ENCODE measurements at places on chromosomes 6 and 20.

GRCh38 chr20:4195499-4195898 is 180.1 kb upstream of the RNF24 start:
- DNase-seq = no peak

DNA sequence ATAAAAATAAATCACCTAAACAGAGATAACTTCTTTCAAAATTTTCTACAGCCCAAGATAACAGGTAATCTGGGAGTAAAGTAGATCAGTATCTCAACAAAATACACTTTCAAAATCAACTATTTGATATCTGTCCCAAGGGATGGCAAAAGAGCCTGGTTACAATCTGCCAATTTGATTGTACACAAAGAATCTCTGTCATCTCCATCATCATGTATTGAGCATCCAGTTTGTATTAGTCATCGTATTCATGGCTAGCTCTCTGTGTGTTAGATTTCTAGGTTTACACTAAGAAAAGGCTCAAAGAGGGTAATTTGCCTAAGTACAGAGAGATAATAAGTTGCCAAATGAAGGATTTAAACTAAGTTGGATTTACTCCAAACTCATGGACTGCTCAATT is 329.0 kb upstream of the NRSN1 start:
- no peak for DNase-seq

GRCh38 chr6:30231067-30231466 is 17.9 kb upstream of the TRIM26 start:
- DNase-seq = no peak

DNA sequence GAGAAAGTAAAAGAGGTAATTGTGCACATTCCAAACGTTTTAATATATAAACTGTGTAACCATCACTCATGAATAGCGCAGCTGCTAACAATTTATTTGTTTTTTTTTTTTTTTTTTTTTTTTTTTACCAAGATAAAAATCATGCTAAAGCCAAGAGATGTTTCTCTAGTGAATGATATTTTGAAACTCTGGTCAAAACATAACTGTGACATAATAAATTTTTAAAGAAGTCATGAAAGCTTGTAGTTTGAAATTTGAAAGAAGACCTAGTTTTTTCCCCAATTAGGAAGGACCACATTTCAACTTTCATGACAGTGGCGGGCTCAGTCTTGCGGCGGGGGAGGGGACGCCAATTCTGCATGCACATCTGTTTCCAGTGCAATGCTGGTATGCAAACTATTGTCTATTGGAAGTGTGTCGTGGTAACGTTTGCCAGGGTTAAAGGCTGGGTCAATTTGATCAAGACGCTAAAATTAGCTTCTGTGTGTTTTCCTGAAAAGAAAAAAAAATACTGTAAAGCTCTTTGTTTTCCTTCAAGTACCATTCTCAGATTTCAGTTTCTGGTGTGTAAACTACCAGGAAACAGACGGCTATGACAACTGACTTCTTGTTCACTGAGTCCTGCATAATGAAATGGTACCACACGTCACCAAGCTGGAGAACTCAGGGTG is 211.9 kb downstream of the FOXC1 start:
- DNase-seq = no peak

DNA sequence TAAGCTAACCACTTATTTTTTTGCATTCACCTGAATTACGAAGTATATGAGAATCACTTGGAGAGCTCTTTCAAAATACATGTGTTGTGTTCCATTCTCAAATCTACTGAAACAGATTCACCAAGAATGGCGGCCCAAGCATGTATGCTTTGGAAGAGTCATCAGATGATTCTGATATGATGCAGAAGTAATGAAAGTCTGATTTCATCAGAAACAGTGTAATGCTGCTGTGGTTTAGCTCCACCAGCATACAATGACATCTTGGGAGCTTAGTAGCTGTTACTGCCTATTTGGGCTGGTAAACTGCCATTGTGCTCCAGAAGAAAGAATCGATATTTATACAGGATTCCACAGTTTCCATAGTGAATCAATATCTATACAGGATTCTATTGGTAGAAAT is 52.9 kb downstream of the UBR2 start:
- DNase-seq = no peak

GRCh38 chr20:4060064-4060795 is 44.9 kb upstream of the RNF24 start:
- no peak for DNase-seq

DNA sequence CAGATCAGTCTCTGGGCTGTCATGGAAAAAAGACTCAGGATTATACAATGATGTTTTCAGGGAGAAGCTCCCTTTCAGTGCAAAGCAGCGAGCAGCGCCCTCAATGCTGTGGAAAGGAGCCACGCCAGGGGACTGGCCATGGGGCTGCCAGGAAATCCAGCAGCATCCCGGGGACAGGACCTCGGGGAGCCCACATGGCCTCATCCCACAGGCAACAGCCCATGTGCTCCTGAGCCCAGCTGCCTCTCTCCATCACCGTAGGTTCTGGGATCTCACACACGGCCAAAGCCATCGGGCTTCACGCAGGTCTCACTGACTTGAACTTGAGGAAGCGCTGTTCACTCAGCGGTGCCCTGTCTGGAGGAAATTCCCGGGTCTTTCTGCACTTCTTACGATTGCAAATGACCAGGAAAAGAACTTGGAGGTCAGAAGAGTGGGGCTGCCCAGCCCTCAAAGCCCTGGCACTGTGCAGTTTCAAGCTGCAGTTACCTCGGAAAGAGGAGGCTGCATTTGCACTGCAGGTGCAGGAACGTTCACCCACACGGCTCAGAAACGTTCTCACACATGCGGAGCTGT is 125.9 kb upstream of the THBS2 start:
- no peak for DNase-seq

- DNase-seq = no peak
Observed at GRCh38 chr20:25032478-25033264, 25.3 kb downstream of the ACSS1 start.

GRCh38 chr6:1126036-1126435 is 185.9 kb upstream of the FOXQ1 start:
- no peak for DNase-seq

GRCh38 chr6:165732696-165733488 is 69.9 kb upstream of the PDE10A start:
- no peak for DNase-seq

DNA sequence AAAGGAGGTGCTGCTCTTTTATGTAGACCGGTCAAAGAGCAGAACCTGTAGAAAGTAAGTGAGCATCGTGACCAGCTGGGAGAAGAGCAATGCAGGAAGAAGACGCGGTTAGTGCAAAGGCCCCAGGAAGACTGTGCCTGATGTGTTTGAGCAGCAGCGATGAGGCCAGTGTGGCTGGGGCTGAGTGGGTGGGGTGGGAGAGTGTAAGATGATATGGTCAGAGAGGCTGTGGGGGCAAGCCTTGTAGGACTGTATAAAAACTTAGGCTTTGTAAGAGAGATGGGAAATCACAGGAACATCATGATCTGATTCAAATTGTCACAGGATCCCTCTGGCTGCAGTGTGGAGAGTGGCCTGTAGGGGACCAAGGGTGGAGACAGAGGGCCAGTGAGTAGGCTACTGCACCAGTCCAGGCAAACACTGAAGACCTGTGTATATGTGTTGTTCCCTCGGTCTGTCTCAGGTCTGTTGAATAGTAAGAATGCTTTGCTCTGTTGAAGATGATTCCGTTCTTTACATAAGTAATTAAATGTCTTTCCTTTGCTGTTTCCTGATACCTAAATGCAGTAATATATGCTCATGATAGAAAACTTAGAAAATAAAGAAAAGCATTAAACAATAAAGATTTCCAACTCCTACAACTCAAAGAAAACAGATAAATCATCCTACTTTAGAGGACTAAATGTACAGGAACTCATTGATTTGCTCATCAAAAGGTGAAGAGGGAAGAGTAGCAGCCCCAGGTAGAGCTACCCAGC is 23.6 kb upstream of the WFDC2 start:
- no peak for DNase-seq

GRCh38 chr20:40809361-40809760 is 120.3 kb upstream of the MAFB start:
- no peak for DNase-seq

GRCh38 chr20:57244221-57244585 is 22.2 kb downstream of the BMP7 start:
- no peak for DNase-seq

- DNase-seq = no peak
Observed at GRCh38 chr6:37698264-37699137, 818 bp upstream of the MDGA1 start.

GRCh38 chr6:163406366-163406765 is 8.2 kb upstream of the QKI start:
- no peak for DNase-seq

- DNase-seq = no peak
Observed at GRCh38 chr6:96237638-96238347, 222.0 kb downstream of the FUT9 start.

DNA sequence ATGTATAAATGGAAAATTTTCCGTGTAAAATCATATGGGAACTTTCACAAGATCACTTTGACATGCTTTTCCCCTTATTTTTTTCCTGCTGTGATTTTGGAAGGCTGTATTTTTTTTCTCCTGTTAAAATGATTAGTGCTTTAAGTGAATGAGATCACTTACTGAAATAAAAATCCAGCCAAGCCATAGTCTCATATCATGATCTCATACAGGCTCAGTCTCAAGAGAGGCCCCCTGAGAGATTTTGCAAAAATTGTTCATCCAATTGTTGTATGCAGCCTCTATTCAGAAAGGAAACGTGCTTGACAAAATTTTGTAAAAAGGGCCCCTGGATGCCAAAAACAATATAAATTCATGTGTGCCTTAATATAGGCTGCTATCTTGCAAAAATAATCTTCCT is 528.2 kb downstream of the HDGFL1 start:
- DNase-seq = no peak

DNA sequence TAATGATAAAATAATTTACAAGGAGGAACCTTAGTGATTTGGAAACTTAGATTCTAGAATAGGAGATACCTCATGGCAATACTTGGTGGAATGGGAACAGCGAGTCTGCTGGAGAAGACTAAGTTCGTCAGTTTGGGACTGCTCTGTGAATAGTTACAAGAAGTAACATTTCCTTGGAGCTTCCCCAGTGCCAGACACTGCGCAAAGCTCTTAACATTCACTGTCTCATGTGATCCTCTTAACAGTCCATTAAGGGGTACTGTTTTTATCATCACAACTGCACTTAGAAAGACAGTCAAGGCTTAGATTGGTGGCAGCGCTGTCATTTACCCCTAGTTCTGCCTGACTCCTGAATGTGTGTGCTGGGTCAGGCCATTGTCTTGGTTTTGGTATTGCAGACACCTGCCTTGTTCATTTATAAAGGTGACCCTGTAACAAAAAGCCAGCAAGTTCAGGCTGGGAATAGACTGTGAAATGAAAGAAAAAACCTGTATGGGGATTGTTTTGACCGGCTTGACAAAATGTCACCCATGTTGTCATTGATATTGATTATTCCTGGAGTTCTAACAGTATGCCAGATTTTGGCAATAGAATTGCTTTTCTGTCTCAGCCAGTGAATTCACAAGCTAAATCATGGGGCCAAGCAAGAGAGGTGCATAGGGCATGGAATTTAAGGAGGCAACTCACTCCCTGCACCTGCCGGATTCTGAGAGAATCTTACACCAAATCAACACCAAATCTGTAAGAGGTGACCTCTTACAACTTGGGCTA is 118.4 kb downstream of the SASH1 start:
- DNase-seq = no peak

DNA sequence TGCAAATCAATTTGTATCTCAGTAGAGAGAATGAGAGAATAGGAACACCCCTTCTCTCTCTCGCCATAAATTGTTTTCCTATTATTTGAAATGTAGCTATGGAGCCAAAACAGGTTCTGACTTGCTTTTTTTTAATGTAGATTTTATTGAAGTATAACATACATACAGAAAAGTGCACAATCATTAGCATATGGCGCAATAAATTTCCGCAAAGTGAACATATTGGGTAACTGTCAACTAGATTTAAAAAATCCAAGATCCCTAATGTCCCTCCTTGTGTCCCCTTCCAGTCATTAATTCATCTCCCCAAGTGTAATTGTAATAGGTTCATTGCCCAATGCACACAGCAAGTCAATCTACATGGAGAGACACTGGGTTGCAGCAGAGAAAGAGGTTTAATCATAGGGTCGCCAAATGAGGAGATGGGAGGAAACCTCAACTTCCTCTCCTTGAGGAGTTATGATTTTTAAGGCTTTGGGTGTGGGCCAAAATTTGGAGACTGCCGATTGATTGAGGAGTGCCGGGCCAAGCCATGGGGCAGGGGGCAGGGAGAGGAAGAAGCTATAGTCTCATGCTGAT is 43.3 kb upstream of the TGM3 start:
- no peak for DNase-seq

DNA sequence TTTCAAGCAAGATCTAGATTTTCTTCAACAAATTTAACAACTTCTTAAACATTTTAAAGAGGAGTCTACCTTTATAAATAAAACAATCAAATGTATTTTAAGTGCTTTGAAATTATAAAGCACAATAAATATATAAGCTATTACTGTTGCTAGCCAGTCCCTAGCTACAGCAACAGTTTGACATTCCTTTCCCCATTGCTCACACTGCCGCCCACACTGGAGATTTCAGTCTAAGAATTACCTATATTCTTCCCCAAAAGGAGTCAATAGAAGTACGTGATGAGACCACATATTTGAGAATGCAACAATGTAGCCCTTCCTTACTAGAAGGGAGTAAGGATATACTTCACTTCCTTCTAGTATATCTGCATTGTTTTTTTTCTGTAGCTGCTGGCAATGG is 65.3 kb upstream of the RNF146 start:
- no peak for DNase-seq

DNA sequence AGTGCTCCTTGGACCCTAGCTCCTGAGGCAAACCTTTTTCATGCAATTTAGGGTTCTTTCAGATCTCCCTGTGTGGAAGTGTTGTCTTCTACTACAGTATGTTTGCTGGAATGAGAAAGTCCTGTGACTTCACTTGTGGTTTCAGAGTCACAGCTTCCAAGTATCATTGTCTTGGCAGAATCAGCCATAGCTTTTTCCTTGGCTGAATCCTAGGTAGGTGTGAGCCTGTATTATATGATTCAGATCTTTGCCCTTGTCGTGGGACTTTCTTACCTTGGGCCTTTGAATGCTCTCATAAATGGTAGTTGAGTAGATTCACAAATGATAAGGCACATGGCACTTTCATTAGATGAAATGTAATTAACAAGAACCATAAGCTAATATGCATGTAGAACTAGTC is 16.5 kb downstream of the CARMIL1 start:
- no peak for DNase-seq

GRCh38 chr6:151436802-151437201 is 15.1 kb downstream of the RMND1 start:
- DNase-seq = no peak

DNA sequence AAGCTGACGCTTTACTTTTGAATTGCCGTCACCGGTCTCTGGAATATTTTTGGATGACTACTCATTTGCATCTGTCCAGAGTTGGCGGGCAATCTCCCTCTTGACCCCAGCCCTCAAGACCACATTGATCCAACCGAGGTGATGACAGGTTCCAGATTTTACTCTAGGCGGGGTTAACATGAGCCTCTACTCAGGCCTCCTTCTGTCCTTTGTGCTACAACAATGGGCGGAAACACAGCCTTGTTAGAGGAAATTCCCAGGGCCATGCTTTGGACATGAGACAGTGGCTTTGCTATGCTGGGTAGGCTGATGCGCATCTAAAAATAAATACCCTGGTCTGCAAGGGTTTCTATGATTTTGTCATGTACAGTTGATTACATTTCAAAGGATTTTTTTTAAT is 27.0 kb upstream of the ADGRF5 start:
- DNase-seq = no peak
